IMR-90 (cell line): ENCODE measurements at places on chromosomes 2 and 18. TPM values are rescaled to one million over a fixed set of nuclear protein-coding genes. Genes with fewer than 3 reads are reported as not detected.

Gene UGT1A6
- total RNA-seq: not detected in 2 replicates

Gene RAB27B
- 1.3 and 1.7 TPM in 2 replicates for total RNA-seq

Gene SERPINB4
- not detected in 2 replicates for total RNA-seq

Gene SCYGR4
- not detected in 2 replicates for total RNA-seq

- no peak for DNase-seq
Observed at GRCh38 chr18:42305869-42306593, 351.0 kb downstream of the PIK3C3 start.

DNA sequence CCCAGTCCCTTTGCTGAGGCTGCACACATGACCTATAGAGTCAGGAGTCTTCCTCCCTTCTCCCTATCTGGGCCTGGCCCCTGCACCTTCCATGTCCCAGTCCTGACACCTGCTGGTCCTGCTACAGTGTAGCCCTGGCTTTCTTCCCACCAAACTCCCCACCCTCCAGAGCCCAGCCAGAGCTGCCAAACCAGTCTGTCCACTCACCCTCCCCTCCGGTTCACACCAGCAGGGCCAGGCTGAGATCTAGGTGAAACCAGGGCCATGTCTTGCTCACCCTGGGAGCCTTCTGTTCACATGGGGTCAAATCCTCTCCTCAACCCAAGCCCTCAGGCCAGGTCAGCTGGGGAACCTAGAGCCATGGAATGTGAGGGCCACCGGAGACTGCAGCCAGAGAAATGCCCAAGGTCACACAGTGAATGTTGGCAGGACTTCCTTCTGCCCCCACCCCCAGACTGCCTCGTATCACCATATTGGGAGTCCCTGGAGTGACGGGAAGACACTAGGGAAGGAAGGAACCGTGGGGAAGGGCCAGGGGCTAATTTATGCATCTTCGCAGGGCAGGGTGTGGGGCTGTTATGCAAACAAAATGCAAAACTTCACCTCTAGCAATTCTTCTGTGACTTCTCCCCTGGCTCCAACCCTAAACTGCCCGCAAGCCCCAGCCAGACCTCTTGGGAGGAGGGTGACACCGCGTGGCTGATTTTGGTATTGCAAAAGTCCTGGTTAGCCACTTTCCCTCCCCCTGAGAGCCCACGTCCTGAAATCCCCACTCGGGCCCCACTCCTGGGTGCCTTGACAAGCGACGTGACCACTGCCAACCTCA lies 14.6 kb downstream of the TNS1 start:
- DNase-seq: peak; percentile 68

DNA sequence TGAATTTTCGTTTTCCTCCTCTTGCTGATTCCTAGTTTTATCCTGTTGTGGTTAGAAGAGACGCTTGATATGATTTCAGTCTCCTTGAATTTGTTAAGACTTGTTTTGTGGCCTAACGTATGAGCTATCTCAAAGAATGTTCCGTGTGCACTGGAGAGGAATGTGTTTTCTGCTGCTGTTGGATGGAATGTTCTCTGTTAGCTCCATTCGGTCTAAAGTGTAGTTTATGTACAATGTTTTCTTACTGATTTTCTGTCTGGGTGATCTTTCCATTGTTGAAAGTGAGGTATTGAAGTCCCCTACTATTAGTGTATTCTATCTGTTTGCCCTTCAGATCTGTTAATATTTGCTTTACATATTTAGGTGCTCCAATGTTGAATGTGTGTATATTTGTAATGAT lies 25.9 kb downstream of the COLEC11 start:
- DNase-seq: peak; percentile 24

DNA sequence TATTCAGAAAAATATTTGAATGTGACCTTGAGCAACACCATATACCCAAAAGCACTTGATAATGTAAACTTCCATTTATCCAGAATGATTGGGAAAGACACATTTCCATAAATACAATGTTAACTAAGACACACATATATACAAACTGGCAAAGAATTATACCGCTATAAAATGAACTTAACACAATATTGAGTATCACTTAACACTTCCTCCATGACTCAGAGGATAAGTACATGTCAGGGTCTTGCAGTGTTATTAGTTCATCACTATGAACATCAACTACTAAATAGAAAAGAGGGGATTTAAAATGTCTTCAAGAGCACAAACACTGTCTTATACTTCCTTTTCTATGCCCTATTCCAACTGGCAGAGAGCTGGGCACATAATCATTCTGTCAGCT lies 18.6 kb downstream of the WDSUB1 start:
- peak; percentile 16 for DNase-seq

GRCh38 chr2:12428786-12429185 lies 287.9 kb upstream of the TRIB2 start:
- peak; percentile 68 for DNase-seq

- no peak for DNase-seq
Observed at GRCh38 chr2:237626813-237627440, 460 bp upstream of the LRRFIP1 start.
